ENCODE measurements at places on chromosomes 6 and 20. TPM values are rescaled to one million over a fixed set of nuclear protein-coding genes. Genes with fewer than 3 reads are reported as not detected.

DNA sequence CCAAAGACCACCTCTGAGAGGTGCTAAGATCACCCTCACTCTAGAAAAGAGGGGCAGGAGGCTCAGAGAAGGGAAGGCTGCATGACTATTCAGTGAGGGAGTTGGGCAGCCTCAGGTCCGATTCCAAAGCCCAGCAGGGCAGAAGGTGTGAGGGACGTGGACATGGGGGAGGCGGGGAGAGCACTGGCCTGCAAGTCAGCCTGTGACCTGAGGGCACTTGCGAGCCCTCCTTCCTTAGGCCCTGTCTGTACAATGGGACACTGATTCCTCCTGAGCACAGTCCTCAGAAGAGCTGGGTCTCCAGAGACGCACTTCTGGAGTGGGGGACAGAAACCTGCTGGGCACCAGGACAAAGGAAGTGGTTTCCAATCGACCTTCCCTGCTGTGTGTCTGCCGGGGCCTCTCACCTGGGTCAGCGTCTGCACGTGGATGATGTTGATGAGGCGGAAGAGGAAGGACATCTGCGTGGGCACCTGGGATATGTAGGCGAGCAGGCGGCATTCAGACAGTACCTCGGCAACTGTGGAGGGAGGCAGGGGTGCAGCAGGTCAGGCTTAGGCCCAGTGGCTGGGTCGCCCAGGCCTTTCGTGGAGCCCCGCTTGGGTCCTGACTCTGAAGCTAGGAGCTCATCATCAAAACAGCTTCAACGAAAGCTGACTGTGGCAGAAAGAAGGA, 48.5 kb downstream of the MYH7B start:
- H3K4me3 ChIP-seq = no peak overlapping the region
- H3K27me3 ChIP-seq = no peaks in the 10 kb centered on the region
- DNase-seq = no peak

- H3K4me1 ChIP-seq = peaks cover 19% of the 10 kb centered on the region
- no peak overlapping the region for H3K27ac ChIP-seq
- H3K27me3 ChIP-seq = no peaks in the 10 kb centered on the region
- no peaks in the 10 kb centered on the region for H3K36me3 ChIP-seq
- no peak for DNase-seq
Measured at GRCh38 chr6:116365743-116366142, 5.0 kb upstream of the DSE start.

The C6orf58 gene
- total RNA-seq = not detected

The CLPSL2 gene
- total RNA-seq = not detected

- peaks cover 36% of the 10 kb centered on the region for H3K36me3 ChIP-seq
- no peak overlapping the region for H3K4me3 ChIP-seq
- H3K27ac ChIP-seq = peak overlapping the region; percentile 76
- DNase-seq = peak; percentile 79
Measured at GRCh38 chr6:57108691-57109090, 18.7 kb downstream of the ZNF451 start.

Data from Karpas-422 (cell line).